Activated CD4-positive, alpha-beta T cell treated with anti-CD3 and anti-CD28 coated beads, Interleukin-2, amount 10 ng/mL, durations not matched to agents 24 days and 14 days (primary cell): ENCODE measurements at places on chromosomes 3 and 15. TPM values are rescaled to one million over a fixed set of nuclear protein-coding genes. Genes with fewer than 3 reads are reported as not detected.

Gene NECTIN3
- 3.0 and 4.4 TPM in 2 replicates for total RNA-seq

Gene ZNF501
- 1.1 and 1.4 TPM in 2 replicates for total RNA-seq

Gene PSMD2
- total RNA-seq = 280 and 283 TPM in 2 replicates

Gene SOX2
- total RNA-seq = not detected in 2 replicates

Gene GPR171
- 159 and 164 TPM in 2 replicates for total RNA-seq
